Stimulated activated CD4-positive, alpha-beta T cell treated with anti-CD3 and anti-CD28 coated beads, Interleukin-15, amount 100 ng/mL, for 48 hours (primary cell): ENCODE measurements at places on chromosomes 7 and 10.

GRCh38 chr10:15482156-15482555 is 111.1 kb upstream of the FAM171A1 start:
- DNase-seq, result no peak

- no peak for DNase-seq
Observed at GRCh38 chr7:11492307-11492706, 339.7 kb downstream of the THSD7A start.

DNA sequence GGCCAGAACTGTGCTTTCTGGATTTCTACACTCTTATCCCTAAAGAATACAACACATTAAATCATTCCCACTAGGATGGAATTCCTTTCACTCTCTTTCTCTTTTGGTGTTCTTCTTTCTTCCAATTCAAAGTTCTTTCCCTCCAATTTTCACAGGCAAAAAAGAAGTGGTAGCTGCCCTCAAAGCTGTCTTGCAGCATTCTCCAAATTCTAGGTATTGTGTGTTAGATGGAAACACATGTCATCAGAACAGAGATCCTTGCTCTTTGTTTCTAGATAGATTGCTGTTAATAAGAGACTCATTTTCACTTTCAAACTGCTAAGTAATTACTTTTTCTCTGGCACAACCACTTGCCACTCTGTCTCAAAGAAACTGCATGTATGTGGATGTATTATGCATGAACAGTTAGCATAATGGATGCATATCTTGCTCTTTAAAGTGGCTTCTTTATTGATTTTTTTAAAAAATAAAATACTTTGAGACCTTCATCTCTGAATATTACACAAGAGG is 31.0 kb downstream of the SHTN1 start:
- DNase-seq, result no peak

DNA sequence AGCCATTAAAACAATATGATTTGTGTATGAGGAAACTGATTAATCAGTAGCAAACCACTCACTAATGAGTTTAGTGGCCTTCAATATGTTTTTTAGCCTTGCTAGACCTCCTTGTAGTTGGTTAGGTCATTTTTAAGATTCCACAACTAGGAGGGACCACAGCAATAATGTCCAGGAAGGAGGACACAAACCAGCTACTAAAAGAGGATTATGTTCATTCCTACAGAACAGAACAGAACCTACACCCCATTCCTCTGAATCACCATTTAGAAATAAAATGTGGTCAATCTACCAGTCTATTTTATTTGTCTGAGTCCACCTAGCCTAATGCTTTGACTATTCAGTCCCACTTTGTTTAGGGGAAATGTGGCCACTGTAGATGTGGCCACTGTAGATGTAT is 226.3 kb downstream of the GLI3 start:
- no peak for DNase-seq

DNA sequence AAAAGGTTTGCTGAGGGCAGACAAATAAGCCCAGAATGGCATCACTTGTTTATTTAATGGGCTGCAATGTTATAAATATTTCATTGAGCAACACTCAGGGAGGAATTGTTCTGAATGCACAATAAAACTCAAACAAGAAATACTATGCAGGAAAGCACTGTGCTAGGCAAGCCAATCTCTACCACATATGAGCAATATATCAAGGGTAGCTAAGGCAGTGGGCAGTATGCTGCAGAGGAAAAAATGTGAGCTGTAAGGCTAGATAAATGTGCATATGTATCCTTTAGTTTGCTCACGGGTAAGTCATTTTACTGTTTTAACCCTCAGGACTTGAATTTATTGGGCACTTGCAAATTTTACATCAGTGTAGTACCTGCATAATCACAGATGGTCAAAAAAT is 349.6 kb downstream of the CDC14C start:
- DNase-seq, result no peak

- no peak for DNase-seq
Observed at GRCh38 chr7:146826329-146826728, 709.7 kb downstream of the CNTNAP2 start.

GRCh38 chr10:92846-93245 is 42.4 kb upstream of the ZMYND11 start:
- DNase-seq, result no peak

DNA sequence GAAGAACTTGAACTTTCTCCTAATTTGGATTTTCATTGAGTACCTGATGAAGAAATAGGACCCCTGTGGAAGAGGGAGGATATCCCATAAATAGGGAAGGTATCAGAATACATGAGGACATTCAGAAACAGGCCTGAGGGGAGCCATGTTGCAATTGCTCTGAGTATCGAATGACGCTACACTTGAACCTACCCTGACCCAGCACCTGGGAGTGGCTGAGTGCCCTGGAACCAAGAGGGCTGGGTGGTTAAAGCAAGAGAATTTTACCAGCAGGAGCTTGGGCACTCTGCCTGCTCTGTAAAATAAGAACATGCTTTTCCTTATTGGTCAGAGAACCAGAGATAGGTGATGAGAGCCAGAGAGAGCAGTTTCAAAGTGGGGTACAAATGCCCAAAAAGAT is 7.2 kb downstream of the NEUROD6 start:
- DNase-seq, result no peak

DNA sequence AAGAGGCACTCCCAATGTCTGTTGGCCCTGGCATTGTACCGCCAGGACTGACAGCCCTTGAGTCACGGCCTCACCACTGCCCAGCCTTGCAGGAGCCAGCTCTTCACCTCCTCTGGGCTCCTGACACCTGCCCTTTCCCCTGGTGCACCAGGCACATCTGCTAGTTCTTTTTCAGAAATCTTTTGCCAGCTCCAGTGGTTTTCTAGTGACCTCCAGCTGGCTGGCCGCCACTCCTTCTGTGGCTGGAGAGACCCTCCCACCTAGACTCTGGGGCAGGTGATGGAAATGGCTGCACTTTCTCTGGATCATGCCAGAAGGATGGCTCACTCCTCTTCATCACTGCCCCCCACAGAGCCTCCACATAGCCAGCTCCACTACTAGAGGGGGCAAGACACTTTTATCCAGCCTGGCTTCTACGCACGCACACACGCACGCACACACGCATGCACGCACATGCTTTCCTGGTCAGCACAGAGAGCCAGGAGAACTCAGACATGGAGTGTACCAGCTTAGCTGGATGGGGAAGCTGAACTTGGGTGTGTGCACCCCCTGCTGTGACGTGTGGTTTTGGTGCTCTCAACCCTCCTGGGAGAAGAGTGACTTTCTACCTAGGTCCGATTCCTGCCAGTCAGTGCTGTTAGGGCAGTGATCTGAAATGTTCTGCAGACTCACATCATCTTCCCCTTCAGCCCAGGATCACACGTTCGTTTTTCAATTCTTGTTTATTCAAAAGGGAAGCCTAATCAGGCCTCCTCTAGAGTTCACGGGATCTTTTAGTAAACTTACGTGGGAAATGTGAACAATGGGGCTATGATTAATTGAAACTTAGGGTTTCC is 222.0 kb downstream of the PRPF18 start:
- DNase-seq, result no peak

GRCh38 chr7:79361214-79361613 is 92.3 kb downstream of the MAGI2 start:
- no peak for DNase-seq

DNA sequence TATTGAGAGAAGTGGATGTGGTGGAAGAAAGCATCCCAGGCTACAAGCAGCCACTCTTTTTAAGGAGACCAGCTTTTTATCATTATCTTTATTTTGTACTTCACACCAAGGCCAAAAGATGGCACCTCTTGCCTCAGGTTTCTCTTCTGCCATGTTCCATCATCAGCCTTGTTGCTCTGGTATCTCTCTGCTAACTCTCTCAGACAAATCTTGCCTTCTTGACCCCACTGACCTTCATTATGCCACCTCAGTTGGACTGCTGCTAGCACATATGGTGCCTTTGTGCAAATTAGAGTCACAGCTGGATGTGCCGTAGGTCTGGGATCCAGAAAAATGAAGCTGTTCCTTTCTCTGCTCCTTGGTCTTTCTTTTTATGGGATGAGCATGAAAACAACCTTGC is 47.1 kb upstream of the DYNC1I1 start:
- DNase-seq, result no peak

DNA sequence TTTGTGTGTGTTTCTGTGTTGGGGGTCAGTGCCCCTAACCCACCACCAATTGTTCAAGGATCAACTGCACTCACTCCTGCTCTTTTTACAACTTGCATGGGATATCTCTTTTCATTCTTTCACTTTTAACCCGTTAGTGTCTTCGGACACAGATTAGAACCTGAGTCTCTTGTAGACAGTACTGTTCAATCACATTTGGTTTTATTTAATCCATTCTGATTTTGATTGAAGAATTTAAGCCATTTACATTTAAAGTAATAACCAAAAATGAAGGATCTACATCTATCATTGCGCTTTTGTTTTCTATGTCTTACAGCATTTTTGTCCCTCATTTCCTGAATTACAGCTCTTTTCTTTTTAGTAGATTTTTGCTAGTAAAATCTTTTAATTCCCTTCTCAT is 43.6 kb downstream of the ZNF248 start:
- DNase-seq, result no peak

- no peak for DNase-seq
Observed at GRCh38 chr10:21364196-21365114, 161.0 kb downstream of the SKIDA1 start.

DNA sequence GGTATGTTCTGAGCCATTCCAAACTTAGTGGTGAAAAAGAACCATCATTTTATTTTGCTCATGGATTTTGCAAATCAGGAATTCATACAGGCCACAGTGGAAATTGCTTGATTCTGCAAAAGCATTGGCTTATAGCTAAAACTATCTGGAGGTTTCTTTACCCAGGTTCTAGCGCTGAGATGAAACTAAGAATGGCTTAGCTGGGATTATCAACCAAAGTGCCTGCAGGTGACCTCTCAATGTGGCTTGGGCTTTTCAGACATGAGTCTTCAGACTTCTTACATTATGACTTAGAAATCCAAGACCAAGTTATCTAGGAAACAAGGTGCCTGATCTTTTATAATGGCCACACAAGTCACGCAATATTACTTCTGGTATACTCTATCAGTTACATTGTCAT is 140.1 kb downstream of the HGF start:
- DNase-seq, result no peak

- no peak for DNase-seq
Observed at GRCh38 chr7:80634505-80634904, 3.9 kb upstream of the CD36 start.

GRCh38 chr7:141039376-141039775 is 24.6 kb upstream of the MRPS33 start:
- DNase-seq, result no peak

GRCh38 chr10:28732091-28732490 is 54.8 kb downstream of the BAMBI start:
- DNase-seq, result no peak
